ENCODE measurements at places on chromosomes 3 and 15.

- no peak for DNase-seq
These were observed 65.7 kb downstream of the SHQ1 start for GRCh38 chr3:72782521-72782920.

- no peak for DNase-seq
These were observed 483 bp downstream of the VPS13C start for GRCh38 chr15:62059816-62060112.

GRCh38 chr15:47688573-47689086, 28.7 kb upstream of the SEMA6D start:
- peak; percentile 19 for DNase-seq

- no peak for DNase-seq
These were observed 42.7 kb downstream of the C2CD4A start for GRCh38 chr15:62109437-62109836.

DNA sequence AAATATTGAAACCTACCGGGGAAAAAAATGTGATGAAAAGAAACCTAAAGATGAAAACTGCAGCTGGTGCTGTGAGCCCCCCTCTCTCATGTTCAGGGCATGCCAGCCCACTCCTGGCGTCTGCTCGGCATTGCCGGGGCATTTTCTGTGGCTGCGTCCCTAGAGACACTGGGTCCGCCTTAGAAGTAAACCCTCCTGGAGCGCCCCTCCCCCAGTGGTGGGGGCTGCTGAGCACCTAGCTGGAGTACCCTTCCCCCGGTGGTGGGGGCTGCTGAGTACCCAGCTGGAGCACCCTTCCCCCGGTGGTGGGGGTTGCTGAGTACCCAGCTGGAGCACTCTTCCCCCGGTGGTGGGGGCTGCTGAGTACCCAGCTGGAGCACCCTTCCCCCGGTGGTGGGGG, 24.5 kb upstream of the GABRA5 start:
- no peak for DNase-seq

GRCh38 chr3:9141928-9142289, 107.5 kb downstream of the SRGAP3 start:
- DNase-seq: no peak

GRCh38 chr3:112629425-112629824, 11.5 kb downstream of the CCDC80 start:
- DNase-seq: peak; percentile 79

GRCh38 chr15:38253351-38253781, 730 bp downstream of the SPRED1 start:
- peak; percentile 42 for DNase-seq
